ENCODE measurements at places on chromosomes 16 and 17.

- DNase-seq = no peak
Measured at GRCh38 chr16:85041219-85042166, 13.9 kb downstream of the KIAA0513 start.

DNA sequence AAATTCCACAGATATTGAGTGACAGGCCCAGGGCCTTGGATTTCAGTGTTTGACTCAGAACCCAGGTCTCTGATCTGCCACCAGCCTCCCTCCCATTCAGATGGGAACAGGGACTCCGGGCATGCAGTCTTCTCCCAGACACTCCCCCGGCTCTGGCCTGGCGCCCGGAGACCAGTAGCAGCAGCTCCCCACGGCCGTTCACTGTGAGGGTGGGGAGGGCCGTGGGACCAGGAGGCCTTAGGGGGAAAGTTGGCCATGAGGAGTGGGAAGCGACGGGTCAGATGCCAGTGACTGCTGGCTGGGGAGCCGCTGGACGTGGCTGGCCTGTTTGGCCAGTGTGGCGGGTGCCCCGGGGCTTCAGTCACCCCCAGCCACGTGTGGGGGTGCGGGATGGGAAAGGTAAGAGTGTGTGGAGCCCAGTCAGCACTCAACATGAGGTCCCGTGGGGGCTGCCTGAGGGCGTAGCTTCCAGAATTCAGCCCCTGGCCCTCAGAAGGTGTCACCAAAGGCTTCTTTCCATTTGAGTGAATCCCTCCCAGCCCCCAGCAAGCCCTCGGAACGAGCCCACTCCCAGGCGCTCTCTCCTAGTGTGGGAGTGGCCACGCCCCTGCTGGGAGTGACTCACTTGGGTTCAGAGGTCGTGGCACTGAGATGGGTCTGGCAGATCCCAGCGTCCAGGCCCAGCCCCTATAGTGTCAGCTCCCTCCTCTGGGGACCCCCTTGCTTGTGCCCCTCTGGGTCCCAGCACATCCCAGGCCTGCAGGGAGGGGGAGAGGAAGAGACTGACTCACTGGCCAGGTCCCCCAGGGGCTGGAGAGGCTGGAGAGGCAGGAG lies 309.4 kb downstream of the SEC14L1 start:
- DNase-seq = no peak

DNA sequence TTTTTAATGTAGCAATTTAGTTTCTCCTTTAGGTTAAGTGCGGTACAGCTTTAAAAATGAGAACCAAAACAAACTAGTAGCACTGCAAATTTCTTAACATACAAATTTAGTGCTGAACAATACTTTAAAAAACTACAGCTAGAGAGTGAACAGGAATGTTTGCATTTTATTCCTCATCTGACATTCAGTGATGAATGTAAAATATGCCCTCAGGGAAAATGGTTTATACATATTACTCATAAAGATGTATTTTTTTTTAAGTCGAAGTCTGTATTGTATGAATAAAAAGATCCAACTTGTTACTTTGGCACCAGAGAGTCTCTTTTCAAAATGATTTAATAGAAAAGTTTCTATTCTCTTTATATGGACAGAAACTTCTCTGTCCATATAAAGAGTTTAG lies 96.8 kb downstream of the BRIP1 start:
- no peak for DNase-seq

- no peak for DNase-seq
Measured at GRCh38 chr16:19102187-19102872, 11.4 kb upstream of the ITPRIPL2 start.

DNA sequence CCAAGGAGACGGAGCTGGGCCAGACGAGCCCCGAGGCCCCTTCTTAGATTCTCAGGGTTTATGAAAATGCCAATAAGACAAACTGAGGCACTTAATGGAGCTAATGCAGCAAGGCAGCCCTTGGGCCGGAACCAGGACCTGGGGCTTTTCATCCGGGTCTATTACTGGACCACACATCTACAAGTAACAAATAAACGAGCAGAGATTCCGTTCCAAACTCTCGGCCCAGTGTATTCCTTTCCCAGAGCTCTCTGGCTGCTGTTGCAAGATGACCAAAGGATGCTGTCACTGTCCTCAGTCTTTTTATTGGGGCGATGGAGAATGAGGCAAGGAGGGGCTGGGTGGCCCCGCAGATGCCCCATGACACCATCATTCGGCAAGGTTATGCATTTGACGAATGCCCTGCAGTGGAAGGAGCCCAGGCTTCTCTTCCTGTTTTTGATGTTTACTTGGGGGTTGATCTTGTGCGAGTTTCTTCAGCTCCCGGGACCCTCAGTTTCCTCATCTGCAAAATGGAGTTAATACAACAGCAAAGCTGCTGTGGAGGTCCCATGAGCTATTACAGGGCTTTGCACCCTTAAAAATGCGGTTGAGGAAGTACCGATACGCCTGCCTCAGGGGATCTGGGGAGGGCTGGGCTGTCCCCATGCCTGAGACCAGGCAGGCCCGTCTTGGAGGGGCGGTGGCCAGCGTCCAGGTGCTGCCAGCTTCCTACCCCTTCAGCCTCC lies 1.1 kb upstream of the NTN1 start:
- no peak for DNase-seq

- DNase-seq = no peak
Measured at GRCh38 chr16:49724774-49725173, 131.1 kb downstream of the ZNF423 start.

GRCh38 chr16:67421030-67421429 lies 4.8 kb upstream of the ZDHHC1 start:
- no peak for DNase-seq

DNA sequence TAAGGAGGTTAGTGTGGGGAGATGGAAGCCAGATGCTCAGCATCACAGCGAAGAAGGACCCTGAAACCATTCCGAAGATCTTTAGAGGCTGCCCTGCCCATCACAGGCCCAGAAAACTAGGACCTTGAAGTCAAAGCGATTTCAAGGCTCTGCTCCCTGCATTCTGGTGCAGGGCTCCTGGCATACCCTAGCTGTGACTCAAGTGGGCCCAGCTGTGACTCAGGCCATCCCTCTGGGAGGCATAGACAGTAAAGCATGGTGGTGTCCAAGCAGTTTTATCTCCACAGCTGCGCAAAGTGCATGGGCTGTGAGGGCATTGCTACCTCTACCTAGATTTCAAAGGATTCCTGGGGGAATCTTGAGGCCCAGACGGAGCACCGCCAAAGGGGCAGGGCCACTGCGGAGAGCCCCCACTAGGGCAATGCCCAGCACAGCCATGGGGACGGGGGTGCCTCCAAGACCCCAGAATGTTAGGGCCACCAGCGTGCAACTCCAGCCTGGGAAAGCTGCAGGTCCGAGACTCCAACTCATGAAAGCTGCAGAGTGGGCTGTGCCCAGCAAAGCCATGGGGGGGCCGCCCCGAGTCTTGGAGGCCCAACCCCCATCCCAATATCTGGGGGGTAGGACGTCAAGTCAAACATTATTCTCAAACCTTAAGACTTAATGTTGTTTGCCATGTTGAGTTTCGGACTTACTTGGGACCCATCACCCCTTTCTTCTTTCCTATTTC lies 11.7 kb upstream of the ZNF594 start:
- DNase-seq = no peak

- no peak for DNase-seq
Measured at GRCh38 chr16:71754652-71755051, 30.2 kb upstream of the PHLPP2 start.

- DNase-seq = no peak
Measured at GRCh38 chr16:31081428-31082351, 7.1 kb downstream of the PRSS53 start.

- DNase-seq = no peak
Measured at GRCh38 chr17:48552466-48553189, 7.7 kb upstream of the HOXB2 start.

- DNase-seq = no peak
Measured at GRCh38 chr16:82062645-82063058, 27.6 kb downstream of the HSD17B2 start.
